NCI-H2107 (cell line): ENCODE measurements at places on chromosomes 11 and 22.

DNA sequence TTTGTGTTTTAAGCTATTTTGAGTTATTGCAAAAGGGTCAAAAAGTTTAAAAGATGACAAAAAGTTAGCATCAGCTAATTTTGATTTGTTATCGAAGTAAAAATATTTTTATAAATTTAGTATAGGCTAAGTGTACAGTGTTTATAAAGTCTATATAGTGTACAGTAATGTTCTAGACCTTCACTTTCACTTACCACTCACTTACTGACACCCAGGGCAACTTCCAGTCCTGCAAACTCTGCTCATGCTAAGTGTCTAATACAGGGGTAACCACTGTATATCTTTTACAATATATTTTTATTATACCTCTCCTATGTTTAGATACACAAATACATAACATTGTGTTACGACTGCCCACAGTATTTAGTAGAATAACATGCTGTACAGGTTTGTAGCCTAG is 59.7 kb downstream of the PDGFD start:
- DNase-seq: no peak

DNA sequence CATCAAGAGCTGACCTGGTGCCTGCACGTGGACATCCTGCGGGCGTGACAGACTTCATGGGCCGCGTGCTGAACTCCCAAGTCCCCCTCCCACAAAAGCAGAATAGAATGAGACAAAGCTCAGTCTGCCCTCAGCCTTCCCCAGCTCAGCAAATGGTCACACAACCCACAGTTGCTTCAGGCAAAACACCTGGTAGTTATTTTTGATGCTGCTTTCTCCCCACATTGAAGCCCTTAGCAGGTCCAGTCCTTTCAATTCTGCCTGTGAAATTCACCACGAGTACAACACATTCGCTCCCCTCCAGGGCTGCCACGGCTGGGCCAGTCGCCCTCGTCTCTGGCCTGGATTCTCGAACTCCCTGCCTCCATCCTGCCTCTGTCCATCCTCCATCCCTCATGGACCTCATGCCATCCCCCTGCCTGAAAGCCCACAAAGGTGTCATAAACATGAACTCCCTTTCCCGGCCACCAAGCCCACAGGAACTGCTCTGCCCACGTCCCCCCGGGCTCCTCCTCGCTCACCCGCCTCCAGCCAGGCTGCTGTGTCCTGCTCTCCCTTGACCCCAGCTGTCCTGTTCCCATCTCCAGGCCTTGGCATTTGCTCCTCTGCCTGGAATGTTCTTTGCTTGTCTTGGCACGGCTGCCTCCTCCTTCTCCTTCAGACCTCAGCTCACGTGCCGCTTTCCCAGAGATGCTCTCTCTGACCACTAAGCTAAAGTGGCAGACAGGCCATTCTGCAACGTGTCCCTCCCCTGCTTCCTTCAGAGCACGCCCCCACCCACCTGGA is 42.1 kb downstream of the SCUBE1 start:
- no peak for DNase-seq

DNA sequence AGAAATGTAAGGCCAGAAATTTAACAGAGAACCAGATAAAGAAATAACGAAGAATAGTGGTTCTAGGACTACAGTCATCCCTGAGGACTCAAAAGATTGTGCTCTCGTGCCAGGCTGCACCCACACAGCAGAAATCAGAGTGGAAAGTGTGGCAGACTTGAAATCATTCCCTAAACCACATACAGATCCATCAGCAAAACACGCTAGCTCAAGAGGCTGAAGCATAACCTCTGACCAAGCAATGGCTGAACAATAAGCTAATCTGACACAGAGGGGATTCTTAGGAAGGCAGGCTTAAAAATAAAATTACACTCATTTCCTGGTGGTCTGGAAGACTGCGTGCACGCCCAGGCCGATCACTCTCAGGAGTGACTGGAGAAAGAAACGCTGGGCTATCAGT is 19.0 kb downstream of the NCF4 start:
- DNase-seq: no peak

- DNase-seq: peak; percentile 26
These were observed 96.4 kb downstream of the KIAA1671 start for GRCh38 chr22:25048659-25049647.

- DNase-seq: no peak
These were observed 121.8 kb downstream of the MICAL2 start for GRCh38 chr11:12232160-12232559.

DNA sequence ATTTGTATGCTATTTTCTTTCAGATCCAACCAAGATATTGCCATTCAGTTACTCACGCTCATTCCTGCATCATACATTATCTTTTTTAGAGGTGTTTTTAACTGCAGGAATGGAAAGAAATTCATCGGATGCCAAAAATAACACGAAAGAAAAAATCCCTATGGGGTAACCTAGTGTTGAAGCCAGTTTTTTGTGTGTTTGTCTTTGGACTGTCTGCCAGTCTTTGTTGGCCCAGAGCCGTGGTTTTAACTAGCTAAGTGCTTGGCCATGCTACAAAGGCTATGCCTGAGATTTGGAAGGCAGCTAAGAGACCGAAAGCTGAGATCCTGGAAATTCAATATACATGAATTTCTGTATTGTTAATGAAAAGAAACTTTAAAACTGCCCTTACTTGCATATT is 309.8 kb upstream of the CNTN5 start:
- no peak for DNase-seq

DNA sequence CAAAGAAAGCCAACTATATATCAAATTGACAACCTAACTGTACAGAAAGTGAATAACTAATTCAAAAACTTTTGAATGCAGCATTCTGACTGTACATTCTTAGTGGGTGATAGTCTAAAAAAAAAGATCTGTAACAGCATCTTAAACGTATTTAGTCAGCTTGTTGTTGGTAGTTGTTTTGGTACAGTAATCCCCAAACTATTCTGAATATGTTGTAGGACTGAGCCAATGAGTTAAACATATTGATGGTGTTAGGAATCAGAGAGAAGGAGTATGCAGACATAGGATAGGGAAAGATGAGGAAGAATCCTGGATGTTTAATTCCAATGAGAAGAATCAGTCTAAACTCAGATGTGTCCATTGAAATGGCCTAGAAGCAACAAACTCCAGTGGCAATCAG is 41.9 kb upstream of the KIRREL3 start:
- DNase-seq: no peak

GRCh38 chr11:113401718-113402117 is 14.1 kb downstream of the ANKK1 start:
- peak; percentile 81 for DNase-seq

DNA sequence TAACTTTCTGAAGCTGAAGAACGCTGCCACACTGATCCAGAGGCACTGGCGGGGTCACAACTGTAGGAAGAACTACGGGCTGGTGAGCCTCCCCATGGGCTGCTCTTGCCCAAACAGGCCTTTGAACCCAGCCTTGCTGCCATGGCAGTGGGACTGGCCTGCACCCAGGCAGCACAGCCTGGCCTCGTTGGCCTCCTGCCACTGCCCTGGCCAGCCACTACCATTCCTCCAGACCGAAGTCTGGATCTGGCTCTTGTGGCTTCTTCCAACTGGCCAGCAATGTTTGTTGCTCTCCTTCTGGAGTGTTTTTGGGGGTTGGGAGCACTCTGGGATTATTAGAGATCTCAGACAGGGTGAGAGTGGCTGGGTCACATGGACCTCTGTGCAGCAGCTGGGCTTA is 51.0 kb downstream of the MYO7A start:
- DNase-seq: no peak

GRCh38 chr11:76772100-76772782 is 10.9 kb upstream of the TSKU start:
- no peak for DNase-seq

- no peak for DNase-seq
These were observed 32.5 kb upstream of the OR6M1 start for GRCh38 chr11:123838659-123839058.
